Aorta (tissue), 5 donors: ENCODE measurements at places on chromosomes 16 and 17. TPM values are rescaled to one million over a fixed set of nuclear protein-coding genes. Genes with fewer than 3 reads are reported as not detected.
A peak's percentile ranks its signal among the peaks of the same experiment; 100 is the strongest.

- no peak overlapping the region for H3K4me3 ChIP-seq
- H3K27me3 ChIP-seq = no peaks in the 10 kb centered on the region
- no peak overlapping the region for H3K27ac ChIP-seq
- DNase-seq = peak; percentile 68
- no peaks in the 10 kb centered on the region for H3K36me3 ChIP-seq
These were observed 17.3 kb upstream of the WFDC1 start for GRCh38 chr16:84277244-84277823.

- H3K4me3 ChIP-seq = no peak overlapping the region
- no peak overlapping the region for H3K27ac ChIP-seq
- H3K36me3 ChIP-seq = no peaks in the 10 kb centered on the region
- no peaks in the 10 kb centered on the region for H3K27me3 ChIP-seq
- no peaks in the 10 kb centered on the region for H3K4me1 ChIP-seq
These were observed 6.9 kb upstream of the FASN start for GRCh38 chr17:82104797-82105416.

SPATA22 gene
- not detected for total RNA-seq

GRCh38 chr16:68445458-68445857 is 2.9 kb downstream of the SMPD3 start:
- no peaks in the 10 kb centered on the region for H3K27me3 ChIP-seq
- peak; percentile 51 for DNase-seq
- no peak overlapping the region for H3K27ac ChIP-seq
- H3K4me3 ChIP-seq = no peak overlapping the region
- H3K4me1 ChIP-seq = no peaks in the 10 kb centered on the region

ANKRD40CL gene
- total RNA-seq = not detected

GRCh38 chr16:11151156-11151884 is 104.7 kb downstream of the SOCS1 start:
- no peaks in the 10 kb centered on the region for H3K4me1 ChIP-seq
- peaks cover 2% of the 10 kb centered on the region for H3K36me3 ChIP-seq

DNA sequence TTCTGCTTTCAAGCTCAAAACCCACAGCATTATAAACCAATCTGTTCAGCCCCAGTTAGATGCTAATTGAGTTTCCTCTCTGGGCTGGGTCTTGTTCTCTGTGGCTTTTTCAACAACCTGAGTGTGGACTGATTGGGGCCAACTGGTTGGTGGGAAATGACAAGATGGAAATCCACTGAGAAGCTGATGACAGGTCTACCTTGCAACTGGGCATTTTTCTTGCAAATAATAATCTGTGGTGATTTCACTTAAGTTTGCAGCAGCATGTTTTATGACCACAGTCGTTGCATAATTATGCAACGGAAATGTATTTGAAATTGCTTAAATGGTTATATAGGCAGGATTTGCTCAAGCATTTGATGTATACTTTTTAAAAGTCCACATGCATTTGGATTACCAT is 69.9 kb downstream of the AKAP1 start:
- H3K4me3 ChIP-seq = no peak overlapping the region
- H3K27ac ChIP-seq = no peak overlapping the region
- no peaks in the 10 kb centered on the region for H3K4me1 ChIP-seq
- no peaks in the 10 kb centered on the region for H3K27me3 ChIP-seq
- no peaks in the 10 kb centered on the region for H3K36me3 ChIP-seq
- DNase-seq = no peak

GRCh38 chr17:12624211-12624610 is 41.5 kb upstream of the MYOCD start:
- no peaks in the 10 kb centered on the region for H3K27me3 ChIP-seq
- no peak overlapping the region for H3K4me3 ChIP-seq
- no peaks in the 10 kb centered on the region for H3K36me3 ChIP-seq
- peaks cover 2% of the 10 kb centered on the region for H3K4me1 ChIP-seq
